ENCODE measurements at places on chromosomes 7 and 10. TPM values are rescaled to one million over a fixed set of nuclear protein-coding genes. Genes with fewer than 3 reads are reported as not detected.

Gene ATP6V0E2
- 61.1 TPM for total RNA-seq

Gene GJD4
- not detected for total RNA-seq

Gene LRIT1
- total RNA-seq: not detected

Gene WBP1L
- total RNA-seq: 26.9 TPM

Gene ADAM22
- total RNA-seq: 0.24 TPM

Gene CYP2C19
- total RNA-seq: not detected

Gene SYNPO2L
- 0.01 TPM for total RNA-seq

Gene ANKRD26
- total RNA-seq: 2.8 TPM

Measured in A549 treated with AZD2906 at 1 μM for 4 hours (cell line).